ENCODE measurements at places on chromosomes 4 and X.

DNA sequence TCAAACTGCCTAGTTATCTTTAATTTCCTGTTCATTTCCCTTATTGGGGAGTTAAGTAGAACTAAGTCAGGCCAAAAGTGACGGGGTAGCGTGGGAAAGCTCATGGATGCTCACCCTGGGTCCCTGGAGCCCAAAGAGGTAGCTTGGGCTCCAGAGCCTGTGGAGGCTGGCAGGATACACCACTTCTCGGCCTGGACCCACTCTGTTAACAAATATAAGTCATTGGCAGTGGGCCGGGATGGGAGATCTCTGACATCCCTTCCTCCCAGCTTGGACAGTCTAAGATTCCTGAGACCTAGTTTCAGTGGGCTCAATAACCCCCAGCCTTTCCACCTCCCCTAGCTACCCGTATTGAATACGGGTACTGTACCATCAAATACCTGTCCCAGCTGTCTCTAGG lies 106.1 kb downstream of the EFNB1 start:
- no peak for DNase-seq

- no peak for DNase-seq
These were observed 93.9 kb upstream of the C1QTNF7 start for GRCh38 chr4:15333692-15334633.

- DNase-seq: peak; percentile 22
These were observed 162.8 kb downstream of the GABRB1 start for GRCh38 chr4:47194036-47194737.

GRCh38 chrX:41397768-41398167 lies 49.4 kb upstream of the NYX start:
- no peak for DNase-seq

DNA sequence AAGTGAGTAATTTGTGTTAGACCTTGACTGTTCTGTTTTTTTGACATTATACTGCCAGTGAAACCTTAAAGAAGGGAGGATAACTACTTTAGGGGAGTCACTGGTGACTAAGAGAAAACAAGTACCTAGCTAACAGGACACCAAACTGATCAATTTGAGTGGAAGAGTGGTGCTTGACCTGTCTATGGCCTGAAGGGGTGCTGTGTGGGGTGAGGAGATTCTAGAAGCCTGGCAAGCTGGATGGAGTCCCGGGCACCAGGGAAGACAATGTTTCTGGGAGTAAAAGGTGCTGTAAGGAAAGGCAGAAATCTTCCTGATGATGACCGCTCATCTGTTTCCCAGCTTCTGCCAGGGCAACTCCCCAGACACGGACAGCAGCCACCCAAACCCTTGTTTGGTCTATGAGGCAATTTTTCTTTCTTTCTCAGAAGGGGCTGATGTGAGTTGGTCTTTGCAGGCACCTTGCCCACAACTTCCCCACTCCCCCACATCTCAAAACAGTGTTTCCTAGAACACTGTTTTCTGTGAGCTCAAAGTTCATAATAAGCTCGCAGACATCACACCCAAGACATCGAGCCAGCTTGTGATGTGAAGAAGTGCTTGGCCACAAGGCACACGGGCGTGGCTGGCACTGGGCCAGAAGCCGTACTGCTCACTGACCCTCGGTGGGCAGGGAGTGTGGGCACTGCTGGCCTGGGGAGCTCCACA lies 4.6 kb downstream of the TXK start:
- DNase-seq: no peak

- no peak for DNase-seq
These were observed 14.7 kb downstream of the C4orf54 start for GRCh38 chr4:99642725-99643489.

DNA sequence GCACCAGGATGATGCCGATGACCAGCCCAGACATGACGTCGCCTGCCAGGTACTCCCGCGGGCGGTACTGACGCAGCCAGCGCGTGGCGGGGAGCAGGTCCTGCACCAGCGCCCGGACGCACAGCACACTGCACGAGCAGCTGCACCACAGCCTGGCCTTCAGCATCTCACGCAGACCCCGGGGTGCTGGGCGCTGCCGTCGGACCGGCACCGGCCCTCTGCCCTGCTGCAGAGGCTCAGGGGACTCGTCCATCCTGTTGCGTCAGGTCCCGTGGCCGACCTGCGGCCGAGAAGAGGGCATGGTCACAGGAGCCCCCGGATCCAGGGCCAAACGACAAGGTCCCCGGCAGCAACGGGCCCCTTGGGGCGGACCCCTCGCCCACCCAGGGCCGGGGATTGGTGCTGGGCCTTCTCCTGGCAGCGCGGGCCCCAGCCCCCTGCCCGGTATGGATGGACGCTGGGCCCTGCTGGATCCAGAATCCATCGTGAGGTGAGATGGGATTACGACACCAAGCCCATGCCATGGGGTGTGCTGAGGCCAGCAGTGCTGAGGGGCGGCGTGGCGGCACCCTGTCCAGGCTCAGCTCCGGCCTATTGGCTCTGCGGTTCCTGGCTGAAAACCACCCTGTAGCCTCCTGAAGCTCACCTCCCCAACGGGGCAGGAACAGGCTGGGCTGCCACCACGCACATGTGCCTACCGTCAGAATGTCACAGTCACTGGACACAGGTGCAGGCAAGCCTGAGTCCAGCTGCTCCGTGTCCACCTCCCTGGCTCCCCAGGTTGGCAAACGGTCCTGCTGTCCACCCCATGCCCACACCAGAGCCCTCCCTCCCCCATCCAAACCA lies 1.5 kb downstream of the SLC26A1 start:
- DNase-seq: no peak

GRCh38 chrX:72396117-72396516 lies 90.4 kb upstream of the CITED1 start:
- DNase-seq: no peak

DNA sequence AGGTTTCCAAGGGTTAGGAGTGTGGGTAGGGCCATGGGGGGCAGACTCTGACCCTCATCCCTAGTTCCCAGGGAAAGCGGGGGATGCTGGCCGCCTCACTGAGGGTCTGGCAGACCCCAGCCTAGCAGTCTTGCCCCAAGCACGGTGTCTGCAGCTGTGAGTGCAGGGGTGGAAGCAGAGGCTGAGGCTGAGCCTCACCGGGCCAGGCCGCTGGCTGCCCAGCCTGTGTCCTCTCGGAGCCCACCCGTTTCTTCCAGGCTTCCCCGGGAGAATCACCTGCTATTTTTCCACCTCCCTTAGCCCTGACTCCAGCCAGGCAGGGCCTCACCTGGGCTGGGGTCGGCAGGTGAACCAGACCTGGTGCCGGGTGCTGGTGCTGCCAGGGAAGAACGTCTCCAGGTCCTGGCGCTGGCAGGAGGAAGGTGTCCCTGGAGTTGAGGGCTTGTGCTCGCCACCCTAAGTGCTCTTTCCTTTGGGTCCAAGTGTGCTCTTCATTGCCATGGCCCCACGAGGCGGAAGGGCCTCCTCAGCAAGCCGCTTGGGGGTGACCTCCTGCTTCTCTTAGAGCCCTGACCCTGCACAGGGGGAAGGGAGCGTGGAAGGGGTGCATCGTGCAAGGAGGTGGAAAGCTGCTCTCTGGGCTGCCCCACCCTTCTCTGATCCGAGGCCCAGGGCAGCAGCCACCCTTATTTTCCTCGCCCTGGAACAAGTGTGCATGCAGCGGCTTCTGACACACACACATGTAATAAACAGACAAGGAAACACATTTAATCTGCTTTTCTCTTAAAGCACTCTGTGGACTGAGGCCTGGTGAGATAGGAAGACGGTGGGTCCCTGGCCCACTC lies 112.7 kb downstream of the FAM53A start:
- no peak for DNase-seq

GRCh38 chr4:36214735-36215485 lies 29.4 kb downstream of the ARAP2 start:
- no peak for DNase-seq

DNA sequence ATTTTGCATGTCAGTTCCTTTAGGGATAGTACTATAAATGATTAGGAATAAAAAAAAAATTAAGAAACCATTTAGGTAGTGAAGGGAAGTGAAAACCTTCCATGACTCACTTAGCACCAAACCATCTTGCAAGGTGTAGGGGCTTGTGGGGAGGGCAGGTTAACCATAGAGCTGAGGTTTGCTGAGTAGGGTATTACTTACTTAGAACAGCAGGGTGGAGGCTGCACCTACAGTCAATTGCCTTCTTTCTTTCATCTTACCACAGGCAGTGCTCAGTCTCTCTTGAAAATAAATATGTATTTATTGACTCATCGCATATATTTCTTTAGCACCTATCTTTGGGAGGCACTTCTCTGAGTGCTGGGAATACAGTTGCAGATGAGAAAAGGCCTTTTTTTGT lies 104.9 kb upstream of the GIMD1 start:
- DNase-seq: no peak

GRCh38 chrX:101617211-101618191 lies at the start of gene ARMCX6:
ARMCX6 (minus strand) TSS chrX:101618000; CDS start chrX:101616620, 1,380 bp downstream.
- DNase-seq: peak; percentile 72

GRCh38 chr4:75254745-75255144 lies 259.5 kb downstream of the RCHY1 start:
- no peak for DNase-seq

DNA sequence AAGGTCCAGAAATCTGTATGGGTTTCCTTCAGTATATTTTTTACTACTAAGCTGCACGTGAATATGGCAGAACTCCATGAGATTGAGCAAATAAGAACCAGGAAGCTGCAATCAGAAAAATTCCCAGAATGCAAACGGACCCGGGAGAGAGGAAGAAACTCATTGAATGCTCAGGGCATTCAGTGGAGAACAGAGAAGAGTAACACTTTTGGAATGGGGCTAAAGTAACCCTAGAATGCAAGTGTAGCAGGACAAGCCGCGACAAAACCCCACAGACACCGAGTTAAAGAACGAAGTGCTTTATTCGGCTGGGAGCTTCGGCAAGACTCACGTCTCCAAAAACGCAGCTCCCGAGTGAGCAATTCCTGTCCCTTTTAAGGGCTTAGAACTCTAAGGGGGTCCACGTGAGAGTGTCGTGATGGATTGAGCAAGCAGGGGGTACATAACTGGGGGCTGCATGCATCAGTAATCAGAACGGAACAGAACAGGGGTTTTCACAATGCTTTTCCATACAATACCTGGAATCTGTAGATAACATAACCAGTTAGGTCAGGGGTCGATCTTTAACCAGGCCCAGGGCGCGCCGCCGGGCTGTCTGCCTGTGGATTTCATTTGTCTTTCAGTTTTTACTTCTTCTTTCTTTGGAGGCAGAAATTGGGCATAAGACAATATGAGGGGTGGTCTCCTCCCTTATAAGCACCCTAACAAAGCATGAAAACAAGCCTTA lies 56.4 kb downstream of the RAB28 start:
- peak; percentile 9 for DNase-seq

DNA sequence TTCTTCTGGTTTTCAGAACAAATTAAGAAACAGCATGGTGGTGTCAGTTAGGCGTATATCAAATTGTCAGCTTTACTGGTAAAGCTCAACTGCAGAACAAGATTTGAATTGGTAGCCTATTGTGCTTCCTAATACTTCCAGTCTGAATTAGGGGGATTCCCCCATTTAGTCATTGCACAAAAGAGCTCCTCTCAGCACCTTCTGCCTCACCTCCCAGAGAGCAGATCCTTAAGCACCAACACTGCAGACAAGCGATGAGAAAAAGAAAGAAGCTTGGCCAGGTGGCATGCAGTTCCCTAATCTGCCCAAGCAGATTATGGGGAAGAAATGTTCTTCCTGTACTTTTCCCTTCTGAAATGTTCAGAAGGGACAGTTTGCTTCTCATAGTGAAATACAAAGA lies 9.2 kb downstream of the MAP9 start:
- DNase-seq: no peak

DNA sequence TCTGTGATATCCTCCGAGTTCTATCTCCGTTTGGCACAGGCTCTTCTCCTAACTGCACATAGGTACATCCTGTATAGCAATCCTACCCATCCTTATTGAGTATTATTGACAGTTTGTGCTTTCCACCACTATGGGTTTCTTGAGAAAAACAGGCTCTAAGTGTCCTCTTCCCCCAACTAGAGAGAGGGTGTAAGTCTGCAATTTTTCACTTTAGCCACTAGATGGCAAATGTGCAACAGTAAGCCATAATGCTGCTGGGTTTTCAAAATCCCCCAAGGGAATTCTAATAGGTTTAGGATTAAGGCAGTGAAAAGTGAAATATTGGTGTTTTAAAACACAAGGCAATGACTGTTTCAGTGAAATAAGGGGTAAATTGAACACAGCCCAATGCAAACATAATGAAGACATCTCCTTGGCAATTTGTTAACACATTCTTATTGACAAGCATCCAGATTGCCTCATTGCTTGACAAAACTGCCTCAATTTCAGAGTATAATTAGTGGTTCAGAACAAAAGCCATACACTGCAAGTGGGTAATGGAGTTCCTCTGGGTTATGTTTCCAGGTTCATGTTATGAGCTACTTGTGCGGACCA lies 239.0 kb upstream of the HTR2C start:
- DNase-seq: peak; percentile 50

DNA sequence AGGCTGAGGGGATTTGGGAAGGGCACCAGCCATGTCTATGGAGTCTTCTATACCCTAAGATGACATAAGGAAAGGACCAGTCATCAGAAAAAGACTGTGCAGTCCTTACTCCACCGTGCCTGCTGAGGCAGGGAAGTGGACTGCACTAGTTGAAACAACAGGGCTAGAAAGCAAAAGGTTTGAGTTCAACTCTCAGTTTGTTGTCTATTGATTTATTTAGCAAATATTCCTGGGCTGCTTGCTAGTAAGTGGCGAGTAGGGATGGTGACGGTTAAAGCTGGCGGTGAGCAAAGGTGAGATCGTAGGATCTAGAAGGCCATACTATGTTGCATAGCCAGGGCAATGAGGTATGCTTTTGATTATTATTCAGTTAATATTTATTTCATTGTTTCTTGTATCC lies 110.1 kb downstream of the SMIM20 start:
- DNase-seq: no peak

DNA sequence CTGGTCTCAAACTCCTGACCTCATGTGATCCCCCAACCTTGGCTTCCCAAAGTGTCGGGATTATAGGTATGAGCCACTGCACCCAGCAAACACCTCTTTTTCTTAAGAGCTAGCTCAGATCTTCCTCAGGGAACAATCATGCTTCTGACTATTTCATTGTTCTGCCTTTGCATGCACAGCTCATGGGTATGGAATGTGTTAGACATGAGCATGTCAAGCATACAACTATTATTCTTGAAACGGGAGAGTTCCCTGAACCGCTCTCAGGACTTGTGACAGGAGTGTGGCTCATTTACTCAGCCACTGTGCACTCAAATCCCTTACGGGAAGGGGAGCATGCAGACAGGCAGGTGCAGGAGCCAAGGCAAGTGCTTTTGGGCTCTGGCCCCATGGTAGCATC lies 231.7 kb upstream of the TAPT1 start:
- DNase-seq: peak; percentile 14

DNA sequence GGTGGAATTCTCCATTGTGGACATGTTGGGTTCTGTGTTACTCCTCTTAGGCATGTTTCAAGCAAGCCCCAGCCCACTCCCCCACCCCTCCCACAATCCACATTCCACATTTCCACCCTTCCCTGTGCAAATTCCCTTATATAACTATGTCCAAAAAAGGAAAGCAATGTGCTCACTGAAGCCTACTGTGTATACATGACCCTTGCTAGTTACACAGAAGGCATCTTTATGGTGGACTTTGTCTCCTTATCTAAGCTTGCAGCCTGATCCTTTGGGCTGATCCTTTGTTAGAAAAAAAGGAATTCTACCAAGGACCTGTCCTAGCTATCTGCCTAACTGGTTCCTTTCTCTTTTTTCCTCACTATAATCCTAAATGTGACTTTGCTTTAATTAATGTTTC lies 796.8 kb downstream of the NLGN4X start:
- no peak for DNase-seq

All from choroid plexus epithelial cell (primary cell).